ENCODE measurements at places on chromosomes 2 and 18. TPM values are rescaled to one million over a fixed set of nuclear protein-coding genes. Genes with fewer than 3 reads are reported as not detected.

GRCh38 chr2:134564549-134564948, 154.3 kb downstream of the TMEM163 start:
- no peak overlapping the region for H3K27ac ChIP-seq
- H3K4me3 ChIP-seq = no peak overlapping the region
- no peaks in the 10 kb centered on the region for H3K4me1 ChIP-seq
- DNase-seq = no peak

DNA sequence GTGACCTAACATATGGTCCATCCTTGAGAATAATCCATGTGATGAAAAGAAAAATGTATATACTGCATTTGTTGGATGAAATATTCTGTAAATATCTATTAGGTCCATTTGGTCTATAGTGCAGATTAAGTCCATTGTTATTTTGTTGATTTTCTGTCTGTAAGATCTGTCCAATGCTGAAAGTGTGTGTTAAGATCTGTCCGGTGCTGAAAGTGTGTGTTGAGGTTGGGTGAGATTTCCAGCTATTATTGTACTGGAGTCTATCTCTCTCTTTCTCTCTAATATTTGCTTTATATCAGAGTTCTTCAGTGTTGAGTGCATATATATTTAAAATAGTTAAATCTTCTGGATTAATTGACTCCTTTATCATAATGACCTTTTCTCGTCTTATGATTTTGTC, 828.8 kb upstream of the CRIM1 start:
- no peak for DNase-seq
- H3K4me3 ChIP-seq = no peak overlapping the region
- no peaks in the 10 kb centered on the region for H3K27me3 ChIP-seq
- H3K36me3 ChIP-seq = no peaks in the 10 kb centered on the region
- no peaks in the 10 kb centered on the region for H3K4me1 ChIP-seq

DNA sequence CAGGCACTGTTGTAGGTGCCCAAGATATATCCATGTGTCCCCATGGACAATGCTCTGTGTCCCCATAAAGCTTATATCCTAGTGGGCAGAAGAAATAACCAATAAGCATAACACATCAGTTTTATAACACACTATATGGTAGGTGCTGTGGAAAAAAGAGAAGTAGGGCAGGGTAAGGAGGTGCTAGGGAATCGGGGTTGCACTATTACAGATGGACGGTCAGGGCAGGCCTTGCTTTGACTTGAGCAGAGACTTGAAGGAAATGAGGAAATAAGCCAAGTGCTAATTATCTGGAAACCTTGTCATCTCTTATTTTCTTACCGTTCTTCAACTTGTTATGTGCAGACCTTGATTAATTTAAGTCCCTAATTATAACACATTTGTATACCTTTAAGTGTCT, 82.0 kb downstream of the PHLPP1 start:
- no peak overlapping the region for H3K4me3 ChIP-seq
- no peak overlapping the region for H3K27ac ChIP-seq

- no peaks in the 10 kb centered on the region for H3K27me3 ChIP-seq
- no peak for DNase-seq
- peaks cover 28% of the 10 kb centered on the region for H3K4me1 ChIP-seq
- peaks cover 15% of the 10 kb centered on the region for H3K36me3 ChIP-seq
- no peak overlapping the region for H3K4me3 ChIP-seq
Measured at GRCh38 chr2:10362096-10362897, 59.6 kb downstream of the HPCAL1 start.

- no peaks in the 10 kb centered on the region for H3K36me3 ChIP-seq
- H3K27ac ChIP-seq = no peak overlapping the region
- no peak overlapping the region for H3K4me3 ChIP-seq
- no peak for DNase-seq
- H3K27me3 ChIP-seq = no peaks in the 10 kb centered on the region
Measured at GRCh38 chr2:126750506-126750905, 94.5 kb downstream of the GYPC start.

DNA sequence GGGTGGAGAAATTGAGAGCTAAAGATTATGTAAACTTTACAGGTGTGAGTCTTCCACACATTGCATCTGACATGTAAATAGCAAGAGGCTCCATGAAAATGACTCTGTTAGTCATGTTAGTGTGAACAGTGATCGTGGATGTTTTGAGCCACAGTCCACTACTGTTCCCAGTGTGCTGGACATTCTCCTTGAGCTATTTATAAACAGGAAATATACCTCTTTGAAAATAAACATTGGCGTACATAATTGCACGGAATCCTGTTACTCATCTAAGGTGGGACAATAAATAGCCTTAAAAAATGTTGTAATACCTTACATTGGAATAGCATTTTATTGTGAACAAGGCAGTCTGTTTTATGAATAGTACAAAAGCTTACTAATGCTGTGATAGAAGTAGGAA, 37.0 kb downstream of the LIMS1 start:
- DNase-seq = no peak
- H3K4me3 ChIP-seq = no peak overlapping the region
- no peak overlapping the region for H3K27ac ChIP-seq
- no peaks in the 10 kb centered on the region for H3K4me1 ChIP-seq
- no peaks in the 10 kb centered on the region for H3K36me3 ChIP-seq

- H3K4me1 ChIP-seq = peaks cover 32% of the 10 kb centered on the region
- no peaks in the 10 kb centered on the region for H3K27me3 ChIP-seq
- H3K36me3 ChIP-seq = peaks cover 7% of the 10 kb centered on the region
- peak overlapping the region; percentile 97 for H3K27ac ChIP-seq
- no peak overlapping the region for H3K4me3 ChIP-seq
- DNase-seq = no peak
Measured at GRCh38 chr2:200809506-200810251, 2.0 kb upstream of the BZW1 start.

DNA sequence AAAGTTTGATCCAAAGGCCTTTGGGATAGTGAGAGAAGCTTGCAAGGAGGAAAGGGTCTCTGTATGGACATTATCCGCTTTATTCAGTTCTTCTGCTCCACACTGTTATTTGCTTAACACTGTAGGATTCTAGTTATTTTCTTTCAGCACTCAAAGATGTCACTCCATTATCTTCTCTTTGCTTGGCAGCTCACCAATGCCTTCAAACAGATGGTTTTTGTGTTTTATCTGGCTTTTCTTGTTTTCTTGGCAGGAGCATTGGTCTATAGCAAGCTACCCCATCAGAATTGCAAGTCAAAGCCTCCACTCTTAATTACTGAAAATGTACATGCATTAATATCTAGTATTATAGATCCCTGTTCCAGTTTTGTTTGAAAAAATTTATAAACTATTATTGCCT, 138.8 kb downstream of the EVA1A start:
- no peaks in the 10 kb centered on the region for H3K36me3 ChIP-seq
- H3K4me3 ChIP-seq = no peak overlapping the region
- DNase-seq = no peak
- H3K27me3 ChIP-seq = no peaks in the 10 kb centered on the region
- H3K27ac ChIP-seq = no peak overlapping the region

DNA sequence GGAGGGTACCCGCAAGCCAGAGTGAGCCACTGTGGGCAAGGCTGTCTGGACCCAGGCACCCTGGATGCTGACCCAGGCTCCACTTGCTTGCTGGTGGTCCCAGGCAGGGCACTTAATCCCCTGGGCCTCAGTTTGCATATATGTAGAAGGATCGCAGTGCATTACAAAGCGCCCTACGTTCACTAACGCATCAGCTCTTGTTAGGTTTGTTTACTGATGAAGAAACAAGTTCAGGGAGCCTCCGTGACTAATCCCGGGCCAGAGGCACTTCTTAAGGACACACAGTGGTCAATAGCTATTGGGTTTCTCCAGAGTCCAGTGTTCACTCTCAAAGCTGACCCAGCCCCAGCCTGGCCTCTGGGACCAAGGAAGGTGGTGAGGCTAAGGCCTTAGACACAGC, 70.2 kb downstream of the LBH start:
- H3K27ac ChIP-seq = peak overlapping the region; percentile 61
- peaks cover 10% of the 10 kb centered on the region for H3K4me1 ChIP-seq
- H3K4me3 ChIP-seq = no peak overlapping the region
- DNase-seq = no peak
- no peaks in the 10 kb centered on the region for H3K36me3 ChIP-seq

DNA sequence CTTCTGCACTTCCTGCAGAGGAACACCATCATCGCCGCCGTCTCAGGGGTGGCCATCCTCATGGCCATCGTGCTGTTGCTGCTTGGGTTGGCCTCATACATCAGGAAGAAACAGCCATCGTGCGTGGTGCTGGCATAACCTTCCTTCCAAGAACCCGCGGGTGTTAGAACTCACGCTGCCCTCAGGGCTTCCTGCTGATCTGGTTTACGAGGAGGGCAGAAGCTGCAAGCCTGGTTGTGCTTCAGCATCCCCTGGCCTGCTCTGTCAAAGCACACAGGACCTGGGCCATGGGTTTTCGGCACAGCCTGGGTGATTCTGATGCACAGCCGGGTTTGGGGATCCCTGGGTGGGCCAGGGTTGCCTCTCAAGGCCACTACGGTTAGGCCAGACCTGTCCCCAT, 12.2 kb upstream of the ZAP70 start:
- H3K36me3 ChIP-seq = no peaks in the 10 kb centered on the region
- no peak for DNase-seq
- H3K4me1 ChIP-seq = no peaks in the 10 kb centered on the region
- no peak overlapping the region for H3K27ac ChIP-seq

- no peaks in the 10 kb centered on the region for H3K27me3 ChIP-seq
- no peak for DNase-seq
- H3K4me1 ChIP-seq = peaks cover 6% of the 10 kb centered on the region
- H3K4me3 ChIP-seq = no peak overlapping the region
Measured at GRCh38 chr18:55354795-55355194, 233.2 kb downstream of the TCF4 start.

DNA sequence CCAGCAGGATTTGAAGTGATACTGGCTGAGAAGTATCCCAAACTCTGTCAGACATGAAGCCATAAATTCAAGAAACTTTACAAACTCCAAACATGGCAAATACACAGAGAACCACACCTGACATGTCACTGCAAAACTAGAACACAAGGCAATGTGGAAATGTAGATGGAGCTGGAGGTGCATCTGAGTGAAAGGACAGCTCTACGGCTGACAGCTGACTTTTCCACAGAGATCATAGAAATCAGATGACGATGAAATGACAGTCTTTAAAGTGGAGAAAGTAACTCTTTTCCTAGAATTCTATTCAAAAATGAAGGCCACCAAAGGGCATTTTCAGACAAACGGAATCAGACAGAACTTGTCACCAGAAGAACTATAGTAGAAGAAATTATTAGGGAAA, 97.5 kb downstream of the LDLRAD4 start:
- no peaks in the 10 kb centered on the region for H3K27me3 ChIP-seq
- no peak for DNase-seq
- H3K36me3 ChIP-seq = no peaks in the 10 kb centered on the region

The SRD5A2 gene
- 0.64 TPM for total RNA-seq

The SP140 gene
- 6.5 TPM for total RNA-seq

The IL1RN gene
- 40.6 TPM for total RNA-seq

The LMAN1 gene
- total RNA-seq = 47.5 TPM

The NCKAP5 gene
- total RNA-seq = 23.5 TPM

The CCDC74A gene
- total RNA-seq = 4.0 TPM
